Activated T-cell treated with anti-CD3 and anti-CD28 coated beads for 4 hours (primary cell): ENCODE measurements at places on chromosomes 3 and 15.

DNA sequence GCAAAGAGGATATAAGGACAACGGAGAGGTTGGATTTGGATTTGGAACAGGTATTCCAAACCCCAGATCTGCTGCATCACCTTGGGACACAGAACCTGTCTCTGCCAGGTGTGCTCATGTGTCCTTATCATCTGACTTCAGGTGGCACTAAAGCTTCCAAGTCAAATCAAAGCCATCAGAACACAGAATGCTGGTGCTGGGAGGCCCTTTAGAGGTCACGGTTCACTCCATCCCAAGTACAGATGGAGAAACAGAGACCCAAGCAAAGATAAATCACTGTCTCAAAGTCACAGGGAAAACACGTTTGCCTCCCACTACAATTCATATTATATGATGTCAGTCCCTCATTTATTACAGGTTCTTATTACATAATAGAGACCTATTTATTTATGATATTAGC, 72.8 kb downstream of the HES1 start:
- DNase-seq, result no peak

- DNase-seq, result no peak
Measured at GRCh38 chr3:54954022-54954421, 26.2 kb upstream of the LRTM1 start.

DNA sequence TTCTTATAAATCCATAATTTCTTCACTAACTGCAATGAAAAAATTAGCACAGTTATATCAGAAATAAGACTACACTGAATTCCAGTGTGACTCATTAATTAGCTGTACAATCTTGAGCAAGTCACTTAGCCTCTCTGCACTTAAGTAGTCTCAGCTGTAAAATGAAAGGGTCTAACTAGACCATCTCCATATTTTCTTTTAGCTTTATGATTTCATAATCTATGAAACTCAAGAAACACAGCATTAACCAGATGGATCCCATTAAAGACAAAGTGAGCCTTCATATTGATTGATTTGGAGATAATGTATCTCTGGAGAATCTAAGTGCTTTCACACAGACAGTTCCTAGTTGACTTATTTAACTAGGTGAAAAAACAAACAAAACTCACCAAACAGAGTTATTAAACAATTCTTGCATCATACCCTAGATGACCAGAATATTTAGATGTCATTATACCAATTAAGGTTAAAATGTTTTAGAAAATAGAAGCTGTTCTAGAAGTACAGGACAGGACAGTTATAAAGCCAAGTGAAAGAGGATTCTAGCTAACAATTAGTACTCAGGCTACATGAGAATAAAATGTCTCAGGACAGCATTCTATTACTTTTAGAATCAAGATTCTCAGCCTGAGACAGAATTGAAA, 11.2 kb downstream of the CSNK1G1 start:
- DNase-seq, result no peak

- no peak for DNase-seq
Measured at GRCh38 chr15:52717924-52718323, 38.7 kb upstream of the ATOSA start.

GRCh38 chr3:193240850-193241706, at the start of gene PLAAT1:
PLAAT1 (plus strand) TSS chr3:193241222; CDS start chr3:193255651, 14,429 bp downstream.
- no peak for DNase-seq

GRCh38 chr3:7545334-7545733, 684.4 kb downstream of the GRM7 start:
- no peak for DNase-seq

DNA sequence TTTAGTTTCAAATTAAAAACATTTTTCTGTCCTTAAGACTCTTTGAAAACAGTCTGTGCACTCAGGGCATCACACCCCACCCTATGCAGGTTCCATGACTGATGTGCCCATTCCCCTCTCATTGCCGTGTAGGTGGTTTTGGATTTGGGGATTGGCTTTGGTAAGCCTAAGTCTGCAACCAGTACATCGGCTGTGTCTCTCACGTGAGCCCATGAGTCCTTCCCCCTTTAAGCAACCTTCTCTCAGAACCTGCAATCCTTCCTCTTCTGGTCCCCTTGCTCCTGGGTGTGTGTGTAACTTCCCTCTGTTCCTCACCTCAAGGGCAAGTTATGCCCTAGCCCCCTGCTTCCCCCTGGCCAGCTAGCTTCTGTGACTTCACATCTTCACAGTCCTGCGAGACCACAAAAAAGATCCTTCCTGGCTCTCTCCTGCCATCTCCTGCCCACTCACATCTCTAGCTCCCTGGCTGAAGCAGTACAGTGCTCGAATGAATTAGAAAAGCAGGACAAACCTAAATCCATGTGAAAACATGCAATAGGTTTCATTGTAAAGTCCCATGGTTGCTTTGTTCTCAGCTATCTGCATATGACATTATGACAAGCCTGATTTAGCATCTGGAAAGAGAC, 126.7 kb downstream of the UACA start:
- DNase-seq, result no peak
